ENCODE measurements at places on chromosomes 12 and 14.

DNA sequence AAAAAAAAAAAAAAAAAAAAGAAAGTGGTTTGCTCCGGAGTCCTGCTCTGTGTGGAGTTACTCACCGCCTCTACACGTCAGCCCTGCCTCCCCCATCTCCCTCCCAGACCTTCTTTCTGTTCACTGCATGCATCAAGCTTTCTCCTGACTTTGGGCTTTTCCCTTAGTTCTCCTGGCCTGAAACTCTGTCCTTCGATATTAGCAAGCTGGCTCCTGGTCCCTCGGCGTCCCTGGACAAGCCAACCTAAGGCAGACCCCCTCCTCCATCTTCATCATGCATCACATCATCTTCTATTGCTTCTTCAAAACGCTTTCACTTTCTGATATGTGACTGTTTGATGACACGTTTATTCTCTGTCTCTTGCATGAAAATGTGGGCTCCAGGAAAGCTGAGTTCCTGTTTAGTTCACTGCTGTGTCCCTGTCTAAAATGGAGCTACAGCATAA is 40.6 kb downstream of the SLC15A4 start:
- no peak for DNase-seq

GRCh38 chr12:70456953-70457352 is 90.9 kb downstream of the KCNMB4 start:
- no peak for DNase-seq

- DNase-seq: no peak
Observed at GRCh38 chr12:48356041-48356768, 5.5 kb upstream of the ZNF641 start.

- DNase-seq: peak; percentile 60
Observed at GRCh38 chr12:96193725-96194575, at the start of gene ELK3. ELK3 (plus strand) TSS chr12:96194375.

GRCh38 chr12:10025236-10025635 is 5.2 kb upstream of the CLEC9A start:
- no peak for DNase-seq

- no peak for DNase-seq
Observed at GRCh38 chr12:62758216-62758615, 176.7 kb downstream of the PPM1H start.

- no peak for DNase-seq
Observed at GRCh38 chr12:106692896-106693820, 81.3 kb upstream of the RIC8B start.

GRCh38 chr12:51087818-51088217 is 4.4 kb upstream of the CSRNP2 start:
- DNase-seq: no peak

GRCh38 chr12:49201595-49202295 is 12.9 kb upstream of the TUBA1A start:
- no peak for DNase-seq

- DNase-seq: no peak
Observed at GRCh38 chr12:103966736-103967135, 1.1 kb downstream of the TDG start.

- DNase-seq: no peak
Observed at GRCh38 chr14:51444353-51445000, 204.4 kb downstream of the TMX1 start.

DNA sequence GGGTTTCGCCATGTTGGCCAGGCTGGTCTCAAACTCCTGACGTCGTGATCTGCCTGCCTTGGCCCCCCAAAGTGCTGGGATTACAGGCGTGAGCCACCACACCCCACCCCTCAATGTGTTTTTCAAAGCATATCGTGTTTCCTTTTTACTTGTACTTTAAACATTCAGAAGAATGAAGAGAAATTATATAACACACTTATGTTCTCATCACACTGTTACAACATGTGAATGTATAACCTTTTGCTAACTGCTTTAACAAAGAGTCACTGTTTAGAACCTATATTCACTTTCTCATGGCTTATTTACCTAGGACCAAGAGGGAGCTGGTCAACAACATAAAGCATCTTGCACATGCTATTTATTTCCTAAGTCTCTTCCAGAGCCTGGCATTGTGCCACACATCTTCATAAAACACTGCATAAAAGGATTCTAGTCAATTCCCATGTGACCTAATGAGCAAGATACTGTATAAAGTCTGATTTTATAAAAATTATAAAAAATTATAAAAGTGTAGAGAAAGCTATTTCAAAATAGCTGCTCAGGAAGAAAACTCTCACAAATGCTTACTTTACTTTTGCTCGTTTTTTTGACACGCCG is 16.0 kb upstream of the ACTR6 start:
- DNase-seq: no peak

GRCh38 chr12:50661300-50662115 is 102.4 kb upstream of the ATF1 start:
- DNase-seq: no peak

DNA sequence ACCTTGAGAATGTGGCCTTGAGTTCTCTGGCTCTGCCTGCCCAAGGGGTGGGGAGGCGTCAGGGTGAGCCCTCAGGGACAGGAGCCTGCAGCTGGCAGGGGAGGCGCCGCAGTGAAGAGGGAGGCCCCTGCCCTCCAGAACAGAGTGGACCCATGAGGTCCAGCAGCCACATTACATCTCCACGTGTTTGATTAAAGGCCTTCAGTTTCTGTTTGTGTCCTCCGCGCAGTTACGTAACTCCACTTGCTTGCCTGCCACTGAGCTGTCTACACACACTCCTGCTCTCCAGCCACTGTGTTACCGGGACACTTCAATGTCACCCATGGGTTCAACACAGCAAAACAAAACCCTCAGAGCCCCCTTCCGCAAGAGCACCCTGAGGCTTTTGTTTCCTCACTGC is 70.4 kb downstream of the CHGA start:
- no peak for DNase-seq

DNA sequence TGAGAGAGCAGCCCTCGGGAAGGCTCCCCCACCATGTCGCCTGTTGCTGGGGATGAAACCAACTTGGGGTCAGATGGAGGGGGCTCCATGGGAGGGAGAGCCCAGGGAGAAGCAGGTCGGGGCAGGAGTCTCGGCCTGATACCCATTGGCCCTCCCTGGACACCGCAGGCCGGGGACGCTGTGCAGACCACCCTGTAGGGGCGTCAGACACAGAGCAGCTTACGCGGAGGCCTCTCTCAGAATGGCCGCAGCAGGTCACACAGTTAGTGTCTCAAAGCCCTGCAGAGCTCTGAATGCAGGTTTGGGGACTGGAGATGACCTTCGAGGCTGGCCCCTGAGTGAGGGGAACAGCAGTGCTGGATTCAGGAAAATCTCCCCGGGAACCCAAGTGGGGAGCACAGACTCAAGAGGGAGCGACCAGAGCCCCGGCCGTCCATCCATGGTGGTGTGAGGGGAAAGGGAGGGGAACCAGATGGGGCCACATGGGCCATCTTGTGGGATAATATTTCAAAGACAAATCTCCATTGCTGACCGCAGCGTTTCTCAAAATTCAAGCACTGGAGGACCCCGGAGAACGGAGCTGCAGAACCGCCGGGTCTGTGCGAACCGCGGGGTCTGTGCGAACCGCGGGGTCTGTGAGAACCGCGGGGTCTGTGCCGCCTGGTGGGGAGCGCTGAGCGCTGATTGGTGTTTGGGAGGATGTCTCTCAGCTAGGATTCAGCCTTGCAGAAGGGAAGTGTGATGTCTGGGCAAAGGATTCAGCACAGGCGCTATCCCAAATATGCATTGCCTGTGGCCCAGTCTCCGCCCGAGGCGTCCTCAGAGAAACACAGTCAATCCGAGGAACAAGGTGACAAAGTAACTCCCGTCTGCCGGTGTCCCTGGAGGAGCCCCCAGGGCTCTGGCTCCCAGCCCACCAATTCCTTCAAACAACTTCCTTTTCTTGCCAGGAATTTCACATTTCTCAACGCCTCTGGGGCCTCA is 324.4 kb upstream of the RTL1 start:
- no peak for DNase-seq

DNA sequence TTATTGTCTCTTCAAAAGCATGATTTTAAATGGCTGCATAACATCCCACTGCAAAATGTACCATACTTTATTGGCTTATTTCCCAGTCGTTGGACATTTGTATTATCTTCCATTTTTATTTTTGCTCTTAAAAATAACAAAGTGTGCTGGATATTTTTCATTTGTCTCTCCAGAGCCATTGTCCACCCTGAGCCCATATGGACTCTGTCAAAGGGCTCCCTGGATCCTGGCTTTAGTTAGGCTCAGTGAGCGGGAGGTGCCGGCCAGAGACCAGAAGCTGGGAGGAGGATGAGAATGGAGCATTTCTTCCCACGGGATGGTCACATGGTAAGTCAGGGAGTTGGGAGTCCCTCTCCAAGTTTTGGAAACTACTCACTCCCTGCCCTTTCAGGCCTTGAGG is 296.9 kb downstream of the NUAK1 start:
- no peak for DNase-seq

DNA sequence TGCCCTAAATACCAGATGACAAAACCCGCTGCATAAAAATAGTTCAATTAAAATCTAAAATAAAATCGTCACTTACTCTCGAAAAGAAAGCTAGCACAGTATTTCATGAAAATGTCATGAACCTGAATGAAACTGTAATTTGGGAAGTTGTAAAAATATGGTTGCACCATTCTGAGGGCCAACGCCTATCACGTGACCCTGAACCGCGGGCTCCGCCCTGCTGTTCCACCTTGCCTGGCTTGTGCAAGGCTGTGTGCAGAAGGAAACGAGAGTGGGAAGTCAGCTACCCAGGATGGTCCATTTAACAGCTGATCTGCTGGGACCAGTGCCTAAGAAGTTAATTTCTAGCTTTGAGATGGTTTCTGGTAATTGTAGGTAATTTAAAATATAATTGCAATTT is 91.7 kb upstream of the BMP4 start:
- DNase-seq: no peak

DNA sequence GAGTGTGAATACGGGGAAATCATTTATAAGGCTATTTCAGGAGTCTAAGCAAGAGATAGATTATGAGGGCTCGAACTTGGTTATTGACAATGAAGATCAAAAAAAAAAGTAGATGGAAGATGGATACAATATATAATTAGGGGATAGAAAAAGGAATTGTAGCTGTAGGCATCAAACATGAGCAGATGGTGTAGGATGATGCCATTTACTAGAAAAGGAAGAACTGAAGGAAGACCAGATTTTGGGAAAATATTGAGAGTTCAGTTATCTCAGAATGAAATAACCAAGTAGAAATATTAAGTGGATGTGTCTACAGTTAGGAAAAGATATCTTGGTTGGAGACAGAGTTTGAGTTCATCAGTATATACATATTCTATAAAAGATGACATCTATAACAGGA is 109.6 kb downstream of the CNTN1 start:
- DNase-seq: no peak

DNA sequence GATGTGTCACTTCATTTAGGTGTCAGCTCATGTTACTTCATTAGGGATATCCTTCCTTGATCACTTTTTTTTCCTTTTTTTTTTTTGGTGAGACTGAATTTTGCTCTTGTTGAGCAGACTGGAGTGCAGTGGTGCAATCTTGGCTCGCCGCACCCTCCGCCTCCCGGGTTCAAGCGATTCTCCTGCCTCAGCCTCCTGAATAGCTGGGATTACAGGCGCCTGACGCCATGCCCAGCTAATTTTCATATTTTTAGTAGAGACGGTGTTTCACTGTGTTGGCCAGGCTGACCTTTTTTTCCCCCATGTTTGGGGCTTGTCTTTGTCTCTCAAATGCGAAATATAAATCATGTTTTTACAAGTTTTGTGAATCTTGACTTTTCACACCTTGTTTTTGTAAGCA is 9.6 kb upstream of the AACS start:
- no peak for DNase-seq

Data from T-cell (primary cell).